NT2/D1 (cell line): ENCODE measurements at places on chromosomes 6 and 20.

- peak; percentile 68 for DNase-seq
Measured at GRCh38 chr6:145814501-145815308, at the start of gene FBXO30. TSS of gene FBXO30 (minus strand) at chr6:145814795. CDS start at chr6:145806405, 8,390 bp downstream.

GRCh38 chr20:52804497-52805295 lies 167.5 kb upstream of the TSHZ2 start:
- no peak for DNase-seq

GRCh38 chr20:12594410-12595088 lies 414.2 kb upstream of the SPTLC3 start:
- DNase-seq = no peak

DNA sequence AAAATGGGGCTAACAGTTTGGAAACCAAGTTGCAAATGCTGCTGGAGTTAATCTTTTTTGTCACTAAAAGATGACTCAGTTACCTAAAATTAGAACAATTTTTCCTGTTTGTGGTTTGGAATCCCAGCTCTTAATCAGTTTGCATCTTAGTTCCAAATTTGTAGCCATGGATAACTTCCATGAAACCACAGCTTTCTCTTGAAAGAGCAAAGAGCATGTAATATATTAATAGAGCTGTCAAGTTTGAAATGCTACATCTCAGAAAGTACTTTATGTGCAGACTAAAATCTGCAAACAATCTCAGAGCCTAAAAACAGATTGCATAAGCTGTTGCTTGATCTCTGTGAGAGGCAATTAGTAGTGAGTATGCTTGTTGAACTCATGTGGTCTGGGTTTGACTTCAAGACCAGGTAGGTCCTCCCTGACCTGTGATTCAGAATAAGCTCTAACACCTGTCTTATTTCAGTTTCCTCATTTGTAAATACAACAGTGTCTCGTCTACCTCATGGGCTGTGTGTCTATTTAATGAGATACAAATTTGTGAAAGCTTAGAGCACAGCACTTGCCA lies 23.5 kb downstream of the DHX35 start:
- DNase-seq = no peak

- DNase-seq = no peak
Measured at GRCh38 chr20:35515949-35516645, 13.4 kb downstream of the C20orf173 start.

- DNase-seq = no peak
Measured at GRCh38 chr6:8539453-8539852, 104.1 kb upstream of the SLC35B3 start.

GRCh38 chr6:139686308-139686707 lies 311.9 kb upstream of the CITED2 start:
- DNase-seq = no peak
